GM19239 (cell line): ENCODE measurements at places on chromosomes 16 and 17.

DNA sequence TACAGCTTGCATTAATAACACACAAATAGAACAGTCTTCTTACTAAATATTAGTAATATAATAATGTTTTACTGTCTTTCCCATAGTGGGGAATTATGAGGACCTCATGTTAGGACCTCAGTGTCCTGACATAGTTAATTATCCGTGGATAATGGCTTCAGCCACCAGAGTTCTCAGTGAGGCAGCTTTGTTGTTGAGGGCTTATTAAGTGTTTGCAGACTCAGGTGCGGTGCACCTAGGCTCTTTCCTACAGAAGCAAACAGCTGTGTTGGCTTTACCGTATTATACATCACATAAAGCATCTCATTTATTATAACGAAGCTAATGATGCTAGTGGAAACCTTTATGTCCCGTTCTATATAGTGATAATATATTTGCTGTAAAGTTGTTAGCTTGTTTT is 246.7 kb downstream of the FTO start:
- no peak for DNase-seq

DNA sequence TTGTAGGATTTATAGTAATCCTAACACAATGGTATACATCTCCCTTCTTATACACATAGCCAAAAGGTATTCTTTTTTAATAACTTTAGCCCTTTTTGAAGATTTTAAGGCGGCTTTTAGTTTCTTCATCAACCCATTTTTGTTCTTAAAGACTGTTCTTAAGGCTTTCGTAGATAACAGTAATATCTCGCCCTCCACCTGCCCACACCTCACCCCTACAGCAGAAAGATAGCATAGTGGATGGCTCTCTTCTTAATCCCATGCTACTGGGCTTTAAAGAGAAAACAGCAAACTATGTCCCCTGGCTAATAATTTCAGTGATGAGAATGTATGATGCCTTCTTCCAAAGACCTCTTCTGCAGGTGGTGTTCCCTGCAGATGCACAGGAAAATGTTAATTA is 8.6 kb downstream of the IGSF6 start:
- DNase-seq, result no peak

DNA sequence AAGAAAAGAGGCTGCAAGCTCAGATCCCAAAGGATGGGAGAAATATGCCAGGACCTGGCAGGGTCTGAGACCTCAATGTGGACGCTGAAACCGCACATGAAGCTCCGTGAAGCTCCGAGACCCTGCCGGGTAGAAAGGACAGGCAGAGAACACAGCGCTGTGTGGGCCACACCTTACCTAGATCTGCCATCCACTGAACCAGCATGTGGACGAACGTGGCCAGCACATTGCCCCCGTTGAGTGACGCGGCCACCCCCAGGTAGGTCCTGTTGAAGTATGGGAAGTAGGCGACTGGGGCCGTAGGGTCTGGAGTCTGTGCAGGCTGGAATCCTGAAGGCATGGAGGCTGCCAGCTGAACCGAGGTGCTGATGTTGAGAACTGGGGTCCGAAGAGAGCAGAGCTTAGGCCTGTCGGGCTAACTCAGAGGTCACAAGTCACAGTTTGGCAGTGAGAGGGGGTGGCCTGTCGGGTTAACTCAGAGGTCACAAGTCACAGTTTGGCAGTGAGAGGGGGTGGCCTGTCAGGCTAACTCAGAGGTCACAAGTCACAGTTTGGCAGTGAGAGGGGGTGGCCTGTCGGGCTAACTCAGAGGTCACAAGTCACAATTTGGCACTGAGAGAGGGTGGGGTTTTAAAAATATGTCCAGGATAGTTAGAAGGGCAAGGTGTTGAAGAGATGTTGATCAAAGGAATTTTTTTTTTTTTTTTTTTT is 6.1 kb upstream of the TRPV1 start:
- no peak for DNase-seq

DNA sequence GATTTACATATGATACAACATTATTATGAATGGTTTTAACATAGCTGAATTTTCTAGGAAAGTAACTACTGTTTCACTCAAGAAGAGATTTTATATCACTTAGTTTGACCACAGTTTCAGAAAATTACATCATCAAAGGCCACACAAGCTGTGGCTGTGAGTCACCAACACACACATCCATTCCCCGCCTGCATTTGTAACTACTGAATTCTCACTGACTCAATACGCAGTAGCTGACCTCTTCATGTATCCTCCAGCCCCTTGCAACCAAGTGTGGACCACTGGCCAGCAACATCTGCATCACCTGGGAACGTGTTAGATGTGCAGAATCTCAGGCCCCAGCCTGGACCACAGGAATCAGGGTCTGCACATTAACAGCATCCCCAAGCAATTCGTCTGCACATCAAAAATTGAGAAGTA is 197.6 kb downstream of the XYLT1 start:
- DNase-seq, result no peak

- no peak for DNase-seq
These were observed 18.0 kb downstream of the CNGB1 start for GRCh38 chr16:57952909-57953308.

GRCh38 chr17:71287071-71287823 is 833.6 kb upstream of the SOX9 start:
- no peak for DNase-seq

GRCh38 chr16:53948734-53949430 is 244.9 kb downstream of the FTO start:
- DNase-seq, result no peak

DNA sequence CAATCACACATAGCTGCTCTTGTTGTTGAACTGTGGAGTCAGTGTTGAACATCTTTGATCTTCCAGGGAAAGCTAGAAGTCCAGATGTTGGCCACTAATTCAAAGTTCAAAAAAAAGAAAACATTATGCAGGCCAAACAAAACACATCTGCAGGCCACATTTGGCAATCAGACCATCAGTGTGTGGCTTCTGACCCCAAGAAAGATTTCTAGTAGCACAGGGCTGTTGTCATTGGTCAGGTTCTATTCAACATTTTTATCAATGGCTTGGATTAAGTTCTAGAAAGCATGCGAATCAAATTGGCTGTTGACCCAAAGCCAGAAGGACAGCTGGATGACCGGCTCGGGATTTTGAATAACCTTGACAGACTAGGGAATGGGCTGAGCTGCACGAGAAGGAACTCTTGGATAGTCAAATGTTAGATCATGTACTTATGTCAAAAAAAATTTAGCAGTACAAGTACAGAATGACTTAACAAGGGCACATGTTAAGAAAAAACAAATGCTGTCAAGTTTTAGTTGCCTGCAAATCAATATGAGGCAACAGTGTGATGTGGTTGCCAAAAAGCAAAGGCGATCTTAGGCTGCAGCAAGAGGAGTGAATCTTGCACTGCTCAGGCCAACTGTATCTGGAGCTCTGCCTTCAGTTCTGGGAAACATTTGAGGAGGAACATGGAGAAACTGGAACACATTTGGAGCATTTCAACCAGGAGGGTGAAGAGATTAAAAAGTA is 187.6 kb downstream of the RGS9 start:
- no peak for DNase-seq

GRCh38 chr16:80552277-80552676 is 11.5 kb downstream of the DYNLRB2 start:
- no peak for DNase-seq

- no peak for DNase-seq
These were observed 25.9 kb upstream of the APOH start for GRCh38 chr17:66255112-66255511.
